Fibroblast of skin of back (primary cell): ENCODE measurements at places on chromosomes 6 and 20.

GRCh38 chr20:38126146-38126921 lies 38.7 kb downstream of the TGM2 start:
- DNase-seq: no peak

DNA sequence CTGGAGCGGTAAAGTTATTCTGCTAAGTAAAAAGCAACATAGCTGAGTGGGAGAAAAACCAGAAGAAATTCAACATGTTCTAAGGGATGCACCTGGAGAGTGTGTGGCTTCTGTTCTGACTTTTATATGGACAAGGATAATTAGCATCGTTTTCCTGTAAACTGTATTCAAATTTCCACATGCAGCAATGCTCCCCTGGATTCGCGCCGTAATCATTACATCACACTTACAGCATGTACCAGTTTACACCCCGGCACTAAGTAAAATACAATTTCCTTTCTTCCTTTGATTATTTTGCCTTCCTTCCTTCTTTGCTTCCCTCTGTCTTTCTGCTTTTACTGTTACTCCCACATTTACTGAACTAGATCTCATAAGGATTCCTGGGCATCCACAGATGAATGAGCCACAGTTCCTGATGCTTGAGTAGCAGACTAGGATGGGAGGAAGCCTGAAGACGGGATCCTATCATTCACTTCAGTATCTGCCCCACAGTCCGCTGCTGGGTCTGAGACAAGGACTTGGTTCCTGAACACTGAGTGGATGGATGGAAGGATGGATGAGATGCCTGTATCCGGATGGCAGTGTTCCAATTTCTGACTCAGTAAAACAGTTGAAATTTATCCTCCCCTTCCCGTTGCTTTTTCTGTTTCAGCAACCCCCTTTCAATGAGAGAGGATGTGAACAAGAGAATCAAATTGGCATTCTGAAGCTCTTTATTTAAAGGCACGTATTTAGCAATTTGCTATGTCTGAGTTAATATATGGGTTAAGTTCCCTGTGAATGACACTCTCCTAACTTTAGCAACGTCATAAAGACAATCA lies 174.6 kb downstream of the GJA10 start:
- peak; percentile 68 for DNase-seq

DNA sequence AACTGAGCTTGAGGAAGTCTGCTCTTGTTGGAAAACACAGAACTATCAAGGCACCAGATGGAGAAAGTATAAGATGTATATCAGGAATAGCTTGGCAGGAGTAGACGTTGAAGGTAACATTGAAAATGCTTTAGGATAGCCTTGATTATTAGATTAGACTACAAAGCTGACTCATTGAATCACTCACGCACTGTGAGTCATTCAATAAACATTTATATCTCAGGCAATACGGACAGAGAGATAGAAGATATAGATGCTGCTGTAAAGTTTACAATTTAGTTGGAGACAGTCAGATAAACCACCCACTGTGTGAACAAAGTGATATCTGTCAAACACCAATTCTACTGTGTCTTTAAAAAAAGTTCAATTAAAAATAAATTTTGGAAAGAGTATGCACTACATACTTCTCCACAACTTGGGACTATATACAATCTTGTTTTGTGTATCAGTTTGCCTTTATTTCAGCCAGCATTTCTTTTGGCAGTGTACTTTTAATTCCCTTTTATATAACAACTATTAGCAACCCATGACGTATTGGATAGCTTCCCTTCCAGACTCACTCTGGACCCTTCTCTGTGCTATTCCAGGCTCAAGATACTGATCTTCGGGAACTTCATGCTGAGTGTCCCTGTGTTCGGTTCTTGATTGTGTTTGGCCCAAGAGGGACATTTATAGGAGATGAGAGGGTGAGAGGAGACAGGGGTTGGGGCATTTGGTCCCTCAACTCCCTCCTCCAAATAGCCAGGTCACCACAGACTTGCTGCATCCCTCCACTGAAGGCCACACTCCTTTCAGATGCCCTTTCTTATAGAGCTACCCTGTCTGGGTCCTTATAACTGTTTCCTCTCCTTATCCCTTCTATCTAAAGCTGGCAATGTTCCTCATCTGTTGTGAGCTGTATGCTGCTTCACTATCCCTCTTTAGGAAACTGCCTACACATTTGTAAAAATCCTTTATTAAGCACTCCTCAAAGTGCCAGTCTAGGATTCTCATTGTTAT lies 176.6 kb upstream of the PTPRK start:
- DNase-seq: peak; percentile 78

DNA sequence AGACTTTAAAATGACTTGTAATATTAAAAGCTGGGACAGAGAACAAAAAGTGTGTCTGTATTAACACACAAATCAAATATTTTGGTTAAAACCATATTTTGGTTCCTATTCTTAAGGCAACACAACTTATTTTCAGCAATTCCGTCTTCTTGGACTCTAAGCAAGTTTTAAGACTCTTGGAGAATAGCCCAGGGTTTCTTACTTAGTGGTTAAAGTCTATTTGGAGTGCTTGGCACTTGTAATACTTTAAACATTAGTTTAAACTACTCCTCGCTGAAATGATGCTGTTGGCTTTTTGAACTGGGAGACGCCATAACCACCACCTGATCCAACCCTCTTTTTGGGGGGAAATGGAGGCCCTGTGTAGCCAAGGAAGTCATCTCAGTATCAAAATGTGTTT lies 109.7 kb upstream of the GMDS start:
- no peak for DNase-seq

GRCh38 chr6:142902636-142903053 lies 42.3 kb downstream of the HIVEP2 start:
- peak; percentile 99 for DNase-seq

DNA sequence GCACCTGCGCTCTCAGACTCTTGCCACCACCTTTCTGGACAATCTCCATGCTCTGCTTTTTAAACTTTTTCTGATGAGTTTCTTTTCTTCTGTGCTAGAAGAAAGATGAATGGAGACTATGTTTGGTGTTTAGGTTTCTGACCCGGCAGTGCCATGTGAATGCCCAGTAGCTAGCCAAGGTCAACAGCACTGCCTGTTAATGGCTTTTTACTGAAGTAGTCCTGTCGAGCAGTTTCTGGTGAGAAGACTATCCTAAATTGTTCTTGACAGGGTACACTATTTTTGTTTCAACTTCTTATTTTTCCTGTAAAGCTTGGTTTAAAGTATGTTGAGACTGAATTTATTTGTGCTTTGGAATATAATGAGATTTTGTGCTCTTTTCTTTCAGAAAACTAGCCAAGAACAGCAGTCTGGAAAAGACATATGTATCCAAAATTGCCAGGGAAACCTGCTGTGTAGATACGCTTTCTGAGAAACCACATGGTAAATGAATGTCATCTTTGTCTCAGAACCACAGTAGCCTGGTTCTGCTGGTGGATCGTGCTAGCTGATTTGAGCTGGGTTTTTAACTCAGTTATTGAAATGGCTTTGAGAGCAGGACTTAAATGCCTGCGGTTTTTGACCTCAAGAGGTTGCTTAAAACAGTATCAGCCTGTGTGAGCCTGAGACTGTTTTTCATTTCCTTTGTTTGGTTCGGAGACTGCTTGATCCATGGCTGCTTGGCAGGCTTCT lies 48.1 kb downstream of the KCNS1 start:
- peak; percentile 74 for DNase-seq

DNA sequence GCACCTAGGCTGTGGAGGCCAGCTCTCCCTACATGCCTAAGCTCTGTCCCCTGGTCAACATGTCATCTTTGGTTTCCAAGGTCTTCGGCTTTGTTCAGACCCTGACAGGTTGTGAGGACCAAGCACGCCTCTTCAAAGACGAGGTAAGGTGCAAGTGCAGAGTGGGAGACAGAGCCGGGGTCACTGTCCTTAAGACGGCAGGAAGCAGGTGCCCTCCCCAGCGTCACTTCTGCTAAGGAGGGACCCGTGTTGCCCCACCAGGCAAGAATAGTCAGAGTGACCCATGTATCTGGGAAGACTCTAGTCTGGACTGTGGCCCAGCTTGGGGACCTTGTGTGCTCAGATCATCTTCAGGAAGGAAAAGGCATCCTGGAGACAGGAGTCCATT lies 18.2 kb upstream of the SGK2 start:
- no peak for DNase-seq

DNA sequence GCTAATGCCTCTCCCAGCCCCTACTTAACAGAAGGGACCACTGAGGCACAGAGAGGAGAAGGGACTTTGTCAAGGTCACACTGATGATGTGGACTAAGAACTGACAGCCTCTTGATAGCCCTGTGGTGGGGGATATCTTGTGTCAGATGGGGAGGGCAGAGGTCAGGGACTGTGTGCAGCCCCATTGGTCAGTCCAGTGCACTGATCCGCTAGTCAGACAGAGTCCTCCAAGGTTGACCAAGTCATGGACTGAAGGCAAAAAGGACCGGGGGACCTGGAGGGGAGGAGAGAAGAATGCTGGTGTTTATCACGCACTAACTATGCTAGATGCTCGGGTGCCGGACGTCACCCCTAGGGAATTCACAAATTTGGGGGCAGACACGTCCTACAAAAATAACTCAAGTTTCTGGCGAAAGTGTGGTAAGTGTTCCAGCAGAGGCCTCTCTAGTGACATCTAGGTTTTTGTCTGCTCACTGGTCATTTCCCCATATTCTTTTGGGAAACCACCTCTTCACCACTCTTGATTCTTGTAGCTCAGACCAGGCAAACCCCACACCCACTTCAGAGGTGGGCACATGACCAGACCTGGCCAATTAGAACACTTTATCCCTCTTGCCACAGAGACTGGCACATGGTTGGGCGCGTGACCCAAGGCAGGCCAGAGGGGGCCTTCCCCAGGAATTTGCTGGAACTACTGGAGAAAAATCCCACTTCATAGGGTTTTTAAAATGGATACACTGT lies 21.0 kb downstream of the TCF15 start:
- DNase-seq: no peak

DNA sequence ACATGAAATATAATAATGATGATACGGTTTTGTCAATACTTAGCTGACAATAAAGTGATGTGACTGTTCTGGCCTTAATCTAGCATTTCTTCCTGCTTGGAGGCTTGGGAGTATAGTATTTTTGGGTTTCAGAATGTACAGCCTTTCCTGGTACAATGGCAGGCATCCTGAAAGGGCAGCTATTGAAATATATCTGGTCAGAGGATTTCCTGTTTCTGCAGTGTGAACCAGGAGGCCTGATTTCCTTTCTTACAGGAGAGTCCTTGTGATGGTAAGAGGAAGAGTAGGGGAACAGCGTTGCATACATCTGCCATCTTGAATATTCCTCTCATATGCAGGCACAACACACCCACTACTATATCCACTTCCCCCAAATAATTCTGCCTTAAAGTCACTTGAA lies 93.7 kb downstream of the MYO6 start:
- DNase-seq: no peak

DNA sequence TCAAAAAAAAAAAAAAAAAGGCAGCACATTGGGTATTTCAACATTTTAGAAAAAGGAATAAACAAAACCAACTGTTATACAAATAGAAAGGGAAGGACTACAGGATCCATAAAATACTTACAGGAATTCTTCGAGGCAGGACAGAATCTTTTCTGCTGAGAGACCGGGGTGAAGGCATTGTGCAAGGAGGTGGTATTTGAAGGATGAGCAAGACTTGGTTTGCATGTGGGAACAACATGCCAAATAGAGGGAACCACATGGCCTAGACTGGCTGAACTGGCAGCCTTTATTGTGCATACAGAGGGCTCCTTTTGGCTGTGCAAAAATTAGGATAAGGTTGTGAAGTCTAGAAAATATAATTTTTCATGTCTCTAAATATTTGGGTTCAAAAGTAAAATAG lies 62.9 kb downstream of the SCAND1 start:
- DNase-seq: no peak

DNA sequence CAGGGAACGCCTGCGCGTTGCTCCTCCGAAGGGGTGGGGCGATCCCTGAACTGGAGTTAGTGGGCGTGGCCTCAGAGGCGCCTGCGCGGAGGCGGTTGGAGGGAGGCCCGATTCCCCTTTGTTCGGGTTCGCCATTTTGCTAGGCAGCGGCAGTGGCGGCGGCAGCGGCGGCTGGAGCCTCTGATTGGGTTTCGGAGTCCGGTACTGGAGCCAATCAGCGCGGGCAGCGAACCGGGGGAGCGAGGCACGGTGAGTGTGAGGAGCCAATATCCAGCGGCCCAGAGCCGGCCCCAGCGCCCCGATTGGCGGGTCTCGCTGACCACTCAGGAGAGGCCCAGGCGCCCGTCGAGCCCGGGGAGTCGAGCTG lies at the start of gene NFYA:
TSS of gene NFYA (plus strand) at position 139 of the 367 bp plus-strand sequence. CDS start 6,116 bp downstream, outside the sequence.
- peak; percentile 99 for DNase-seq

DNA sequence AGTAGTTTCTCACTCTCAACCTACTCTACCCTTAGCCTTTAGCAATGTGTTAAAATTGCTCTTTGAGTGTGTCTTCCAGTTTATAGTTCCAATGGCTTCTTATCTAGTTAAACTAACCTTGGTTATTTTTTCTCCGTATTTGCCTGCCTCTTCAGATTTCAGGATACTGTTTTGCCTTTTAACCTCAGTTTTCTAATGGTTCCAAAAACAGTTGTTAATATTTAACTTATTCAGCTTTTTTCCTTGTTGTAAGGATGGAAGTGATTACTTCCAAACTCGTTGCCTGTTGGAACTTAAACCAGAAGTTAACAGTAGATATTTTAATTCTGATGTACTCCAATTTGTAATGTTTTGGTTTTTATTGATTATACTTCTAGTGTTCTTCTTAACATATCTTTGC lies 1574.9 kb downstream of the HACE1 start:
- no peak for DNase-seq

DNA sequence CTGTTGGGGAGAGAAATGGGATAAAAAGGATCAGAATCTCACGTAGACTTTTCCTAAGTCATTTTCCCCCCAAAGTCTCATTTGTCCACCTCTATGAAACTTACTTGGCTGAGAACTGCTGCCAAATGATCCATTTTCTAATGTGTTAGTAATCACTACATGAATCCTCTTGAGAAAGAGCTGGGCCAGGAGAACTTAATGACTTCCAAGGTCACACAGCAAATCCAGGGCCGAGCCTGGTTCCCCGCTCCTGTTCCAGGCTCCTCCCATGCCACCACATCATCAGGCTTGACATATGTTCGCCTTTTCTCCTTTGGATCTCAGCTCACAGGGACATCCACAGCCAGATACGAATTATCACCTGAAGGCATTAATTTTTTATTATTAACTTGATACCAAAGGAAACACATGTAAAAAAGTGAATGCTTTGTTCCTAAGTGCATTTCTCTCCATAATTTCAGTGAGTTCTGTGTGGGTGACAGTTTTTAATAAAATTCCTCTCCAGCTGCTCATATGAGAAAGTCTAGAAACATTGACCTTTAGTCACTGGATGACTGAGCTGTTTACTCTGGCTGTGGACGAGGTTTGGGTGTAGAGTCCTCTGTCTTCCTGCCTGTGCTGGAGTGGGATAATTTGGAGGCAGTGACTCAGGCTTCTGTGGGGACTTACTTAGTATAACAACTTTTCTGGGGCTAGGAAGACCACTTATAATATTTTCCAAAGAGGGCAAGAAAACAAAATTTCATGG lies 276.3 kb downstream of the PAX1 start:
- peak; percentile 95 for DNase-seq

GRCh38 chr6:113625850-113626249 lies 231.3 kb upstream of the MARCKS start:
- no peak for DNase-seq

GRCh38 chr20:51122931-51123658 lies 100.2 kb upstream of the KCNG1 start:
- no peak for DNase-seq

GRCh38 chr6:56242346-56242745 lies 5.0 kb downstream of the COL21A1 start:
- no peak for DNase-seq
